KG1 (cell line): ENCODE measurements at places on chromosomes 16 and 17.

DNA sequence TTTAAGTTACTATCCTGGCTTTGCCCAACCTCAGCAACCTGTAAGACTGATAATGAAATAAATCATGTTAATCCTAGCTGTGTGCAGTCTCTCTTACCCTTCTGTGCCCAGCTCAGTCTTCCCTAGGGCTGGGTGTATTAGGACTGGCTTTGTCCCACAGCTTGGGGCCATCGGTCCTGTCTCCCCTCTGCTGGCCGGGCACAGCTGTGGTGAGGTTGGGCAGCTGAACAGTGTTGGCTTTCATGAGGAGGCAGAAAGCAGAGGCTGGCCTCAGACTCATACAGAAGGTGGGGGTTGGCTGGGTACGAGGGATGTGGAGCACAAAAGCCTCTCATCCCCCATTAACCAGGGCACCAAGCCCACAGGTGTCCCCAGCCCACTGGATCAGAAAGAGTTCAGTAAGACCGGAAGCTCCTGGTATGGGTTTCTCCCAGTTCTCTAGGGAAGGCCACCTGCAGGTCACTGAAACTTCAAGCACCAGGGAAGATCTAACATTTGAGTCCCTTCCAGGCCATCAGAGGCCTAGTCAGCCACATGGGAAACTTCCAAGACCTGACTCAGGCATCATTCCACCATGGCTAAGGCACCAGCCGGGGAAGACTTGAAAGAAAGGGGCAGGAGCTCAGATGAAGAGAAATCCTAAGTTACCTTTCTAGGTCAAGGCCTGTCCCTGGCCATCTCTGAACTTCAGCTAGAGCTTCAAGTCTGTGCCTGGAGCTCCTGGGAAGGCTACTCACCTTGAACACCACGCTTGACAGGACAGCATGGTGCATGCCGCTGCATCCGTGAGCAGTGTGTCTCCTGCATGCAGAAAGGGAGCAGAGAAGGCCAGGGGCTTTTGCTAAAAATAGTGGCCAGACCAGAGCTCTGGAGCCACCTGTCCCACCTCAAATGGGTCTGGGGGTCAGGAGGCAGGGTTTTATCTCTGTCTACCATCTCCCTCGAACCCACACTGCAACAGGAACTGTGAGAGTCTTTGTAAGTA, 8.8 kb downstream of the CNP start:
- no peak for DNase-seq

DNA sequence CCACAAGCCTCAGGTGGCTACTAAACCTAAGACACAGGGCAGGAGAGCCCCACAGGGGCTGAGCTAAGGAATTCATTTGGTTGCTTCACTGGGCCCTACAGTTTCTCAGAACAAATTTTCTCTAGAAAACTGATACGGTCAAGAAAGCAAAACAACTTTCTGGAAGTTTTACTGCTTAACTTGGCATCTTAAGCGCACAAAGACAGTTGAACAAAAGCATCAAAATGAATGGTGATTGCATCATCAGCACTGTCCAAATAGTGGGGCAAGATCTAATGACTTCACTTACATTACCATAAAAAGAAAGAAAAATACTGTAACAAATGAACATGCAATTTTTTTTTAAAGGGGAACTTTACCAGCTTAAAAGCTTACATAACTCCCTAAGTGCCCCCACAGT, 47.6 kb downstream of the XPO6 start:
- no peak for DNase-seq

- DNase-seq: peak; percentile 24
Measured at GRCh38 chr17:50198026-50198669, 3.3 kb downstream of the COL1A1 start.

GRCh38 chr17:38747463-38748148, 530 bp downstream of the PCGF2 start:
- DNase-seq: no peak

- DNase-seq: no peak
Measured at GRCh38 chr17:78923660-78924453, 1.3 kb downstream of the TIMP2 start.

GRCh38 chr16:66265556-66266141, 100.8 kb upstream of the CDH5 start:
- no peak for DNase-seq

DNA sequence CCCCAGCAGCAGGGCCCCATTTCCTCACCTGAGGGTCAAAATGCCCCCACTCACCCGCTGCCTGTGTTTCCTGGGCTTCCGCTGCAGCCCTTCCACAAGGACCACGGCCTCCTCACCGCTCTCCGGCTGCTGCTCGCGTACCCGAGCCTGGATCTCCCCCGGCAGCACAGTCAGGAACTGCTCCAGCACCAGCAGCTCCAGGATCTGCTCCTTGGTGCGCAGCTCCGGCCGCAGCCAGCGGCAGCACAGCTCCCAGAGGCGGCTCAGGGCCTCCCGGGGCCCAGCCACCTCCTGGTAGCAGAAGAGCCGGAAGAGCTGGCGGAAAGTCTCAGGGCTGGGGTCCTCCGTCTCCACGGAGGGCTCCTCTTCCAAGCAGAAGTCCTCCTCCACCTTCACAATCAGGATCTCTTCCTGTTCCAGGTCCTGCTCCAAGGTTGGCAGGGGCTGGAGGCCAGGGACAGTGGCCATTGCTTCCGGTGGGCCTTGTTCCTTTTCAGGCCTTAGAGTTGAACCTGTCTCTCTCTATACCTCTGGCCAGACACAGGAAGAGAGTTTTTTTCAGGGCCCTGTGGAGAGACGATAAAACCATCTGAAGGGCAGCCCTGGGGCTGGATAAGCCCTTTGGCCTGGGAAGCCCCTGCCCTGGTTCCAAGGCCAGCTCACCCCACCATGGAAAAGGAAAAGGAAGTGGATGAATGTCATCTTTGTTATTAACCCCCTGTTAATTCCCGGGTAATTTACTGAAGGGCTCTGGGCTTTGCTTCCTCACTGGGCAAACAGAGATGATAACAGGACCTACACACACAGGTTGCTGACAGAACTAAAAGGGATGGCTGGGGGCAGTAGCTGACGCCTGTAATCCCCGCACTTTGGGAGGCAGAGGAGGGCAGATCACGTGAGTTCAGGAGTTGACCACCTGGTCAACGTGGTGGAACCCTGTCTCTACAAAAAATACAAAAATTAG, 1.2 kb downstream of the ZNF500 start:
- no peak for DNase-seq

DNA sequence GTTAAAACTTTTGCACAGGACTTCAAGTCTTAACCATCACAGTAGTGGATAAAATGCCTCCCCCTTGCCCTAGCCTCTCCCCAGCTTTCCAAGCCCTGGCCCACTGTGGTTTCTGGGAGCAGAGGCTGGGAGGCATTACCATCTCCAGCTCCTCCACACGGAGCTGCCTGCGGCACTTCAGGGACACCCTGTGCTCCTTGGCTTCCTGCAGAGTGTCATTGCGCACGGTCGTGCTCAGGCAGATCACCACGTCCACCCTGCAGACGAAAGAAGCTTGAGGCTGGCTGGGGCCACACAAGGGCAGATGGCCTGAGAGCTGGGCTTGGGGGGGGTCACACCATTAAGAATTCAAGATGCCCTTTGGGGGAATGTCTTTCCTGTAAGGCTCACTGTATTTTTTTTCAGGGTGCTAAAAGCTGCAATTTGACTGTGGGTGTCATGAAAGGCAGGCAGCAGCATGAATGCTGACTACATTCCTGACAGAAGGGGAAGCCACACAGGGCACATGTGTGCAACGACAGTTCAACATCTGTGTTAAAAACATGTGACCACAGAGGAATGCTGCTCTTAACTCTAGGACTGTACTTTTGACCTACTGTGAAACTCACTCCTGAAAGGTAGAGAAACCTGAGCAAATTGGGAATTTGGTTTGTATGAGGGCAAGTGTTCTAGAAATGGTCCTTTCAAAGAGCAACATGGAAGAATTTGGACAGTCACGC, 47.7 kb upstream of the CLEC18B start:
- DNase-seq: no peak

DNA sequence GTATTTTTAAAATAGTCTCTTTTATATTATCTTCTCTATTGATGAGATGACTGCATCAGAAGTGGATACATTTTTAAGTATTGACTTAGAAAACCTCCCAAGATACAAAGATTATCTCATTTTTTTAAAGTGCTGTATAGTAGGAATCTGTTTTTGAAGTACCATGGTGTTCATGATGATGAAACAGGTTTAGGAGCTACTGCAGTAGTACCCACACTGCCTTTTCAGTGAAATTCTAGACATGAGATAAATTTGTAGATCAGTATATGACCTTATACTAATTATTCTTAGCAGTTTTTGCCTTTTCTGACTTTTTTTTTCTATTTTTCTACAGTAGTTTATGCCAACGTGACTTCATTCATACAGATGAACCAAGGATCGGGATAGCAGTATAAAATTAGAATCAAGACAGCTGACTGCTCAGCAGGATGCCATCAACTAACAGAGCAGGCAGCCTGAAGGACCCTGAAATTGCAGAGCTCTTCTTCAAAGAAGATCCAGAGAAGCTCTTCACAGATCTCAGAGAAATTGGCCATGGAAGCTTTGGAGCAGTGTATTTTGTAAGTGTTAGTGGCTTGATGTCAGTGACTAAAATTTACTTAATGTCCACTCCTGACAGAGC, 61.1 kb downstream of the TAOK1 start:
- no peak for DNase-seq
